MG63 (cell line): ENCODE measurements at places on chromosomes 2 and 18. TPM values are rescaled to one million over a fixed set of nuclear protein-coding genes. Genes with fewer than 3 reads are reported as not detected.

Gene SH3RF3
- total RNA-seq: 0.22 and 0.82 TPM in 2 replicates

Gene IL37
- 3.1 and 6.9 TPM in 2 replicates for total RNA-seq

Gene PDE11A
- total RNA-seq: 0.13 and 0.25 TPM in 2 replicates

Gene LIMS2
- 0.53 and 2.3 TPM in 2 replicates for total RNA-seq

Gene LRRTM1
- total RNA-seq: not detected in 2 replicates

Gene YES1
- total RNA-seq: 68.5 and 95.9 TPM in 2 replicates

Gene FAM117B
- 0.40 and 1.2 TPM in 2 replicates for total RNA-seq

Gene SMYD1
- total RNA-seq: not detected in 2 replicates

Gene RBM44
- 0.20 TPM in 1 of 2 replicates, not detected in the other for total RNA-seq

Gene HRH4
- total RNA-seq: 0.16 TPM in 1 of 2 replicates, not detected in the other

Gene CPLX4
- not detected in 2 replicates for total RNA-seq

Gene ETAA1
- 9.5 and 27.6 TPM in 2 replicates for total RNA-seq

Gene GRHL1
- total RNA-seq: 0.46 TPM in 1 of 2 replicates, not detected in the other

Gene IL1RN
- 0.86 and 7.1 TPM in 2 replicates for total RNA-seq

Gene CIB4
- not detected in 2 replicates for total RNA-seq

Gene DNAH6
- total RNA-seq: not detected in 2 replicates

Gene ABCG8
- total RNA-seq: not detected in 2 replicates

Gene SLC25A12
- total RNA-seq: 19.5 and 21.7 TPM in 2 replicates

Gene AMER3
- not detected in 2 replicates for total RNA-seq

Gene ARHGAP15
- total RNA-seq: not detected in 2 replicates

Gene SYT4
- total RNA-seq: not detected in 2 replicates

Gene SKOR2
- not detected in 2 replicates for total RNA-seq

Gene CDH19
- not detected in 2 replicates for total RNA-seq

Gene CHRND
- total RNA-seq: not detected in 2 replicates

Gene NRP2
- 3.5 TPM in 1 of 2 replicates, not detected in the other for total RNA-seq

Gene MLPH
- 0.59 TPM in 1 of 2 replicates, not detected in the other for total RNA-seq

Gene CRYBA2
- total RNA-seq: not detected in 2 replicates

Gene CNTNAP5
- total RNA-seq: not detected in 2 replicates

Gene VRK2
- 24.9 and 45.4 TPM in 2 replicates for total RNA-seq

Gene VWC2L
- not detected in 2 replicates for total RNA-seq

Gene FKBP1B
- total RNA-seq: 5.1 TPM in 1 of 2 replicates, not detected in the other

Gene DSEL
- total RNA-seq: 3.7 and 6.2 TPM in 2 replicates

Gene MFSD6
- total RNA-seq: 0.52 and 0.53 TPM in 2 replicates

Gene PDCD1
- not detected in 2 replicates for total RNA-seq

Gene TRIM43
- not detected in 2 replicates for total RNA-seq

Gene NDUFB3
- total RNA-seq: 126 and 240 TPM in 2 replicates

Gene GAREM2
- 0.20 and 0.33 TPM in 2 replicates for total RNA-seq

Gene ABCB11
- total RNA-seq: not detected in 2 replicates
